Stimulated activated CD4-positive, alpha-beta T cell treated with anti-CD3 and anti-CD28 coated beads, Interleukin-2, amount 100 ng/mL, for 24 hours (primary cell): ENCODE measurements at places on chromosomes 6 and 20.

DNA sequence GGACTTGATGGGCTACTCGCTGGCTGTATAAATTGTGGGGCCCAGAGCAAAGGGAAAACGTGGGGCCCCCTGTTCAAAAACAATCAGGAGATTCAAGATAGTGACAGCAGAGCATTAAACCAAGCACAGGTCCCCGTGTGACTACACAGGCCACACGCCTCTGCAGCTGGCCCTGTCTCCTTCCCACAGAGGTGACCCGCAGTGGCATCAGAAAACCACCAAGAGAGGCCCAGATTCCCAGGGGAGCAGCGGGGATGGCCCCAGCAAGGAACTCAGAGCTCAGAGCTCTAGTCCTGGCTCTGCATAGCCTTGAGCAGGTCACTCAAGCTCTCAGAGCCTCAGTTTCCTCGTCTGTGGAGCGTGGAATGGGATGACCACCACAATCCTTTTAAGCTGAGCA is 57.6 kb downstream of the CPNE5 start:
- no peak for DNase-seq

- DNase-seq = peak; percentile 74
Observed at GRCh38 chr20:63628246-63628975, 1.5 kb upstream of the GMEB2 start.

DNA sequence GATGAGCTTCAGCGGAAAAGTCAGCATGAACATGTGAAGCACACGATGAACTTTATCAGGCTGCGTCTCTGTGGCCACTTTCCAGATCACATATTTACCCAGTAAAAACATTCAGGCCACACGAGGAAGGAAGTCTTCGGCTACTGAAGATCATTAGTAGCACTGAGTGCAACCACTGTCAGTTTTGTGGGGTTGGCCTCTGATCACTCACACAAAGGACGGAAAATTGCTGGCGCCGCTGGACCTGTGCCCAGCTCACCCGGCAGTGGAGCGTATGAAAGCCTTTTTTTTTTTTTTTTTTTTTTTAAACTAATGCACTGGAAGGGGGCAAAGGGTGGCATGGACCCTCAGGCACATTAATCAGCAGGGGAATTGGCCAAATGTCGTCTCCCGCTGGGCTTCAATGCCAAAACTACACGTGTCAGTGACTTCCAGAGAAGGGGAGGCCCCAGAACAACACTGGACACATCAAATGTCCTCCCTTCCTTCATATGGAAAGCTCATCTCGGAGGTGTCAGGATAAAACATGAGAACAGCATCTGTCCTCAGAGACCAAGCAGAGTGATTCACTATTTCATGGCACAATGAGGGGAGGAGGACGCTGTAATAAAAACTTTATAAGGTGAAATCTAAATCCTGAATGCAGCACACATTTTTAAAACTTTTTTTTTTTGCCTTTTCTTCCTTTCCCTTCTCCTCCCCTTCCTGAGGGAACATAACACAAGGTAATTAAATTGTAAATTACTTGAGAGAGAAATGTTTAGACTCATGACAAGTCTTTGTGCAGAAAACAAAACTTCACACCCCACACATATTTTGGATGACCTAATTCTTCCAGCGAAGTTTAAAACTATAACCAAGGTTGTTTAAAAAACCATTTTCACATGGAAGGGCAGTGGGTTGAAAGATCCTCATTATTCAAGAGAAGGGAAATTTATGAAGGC is 223.4 kb downstream of the FOXC1 start:
- no peak for DNase-seq

DNA sequence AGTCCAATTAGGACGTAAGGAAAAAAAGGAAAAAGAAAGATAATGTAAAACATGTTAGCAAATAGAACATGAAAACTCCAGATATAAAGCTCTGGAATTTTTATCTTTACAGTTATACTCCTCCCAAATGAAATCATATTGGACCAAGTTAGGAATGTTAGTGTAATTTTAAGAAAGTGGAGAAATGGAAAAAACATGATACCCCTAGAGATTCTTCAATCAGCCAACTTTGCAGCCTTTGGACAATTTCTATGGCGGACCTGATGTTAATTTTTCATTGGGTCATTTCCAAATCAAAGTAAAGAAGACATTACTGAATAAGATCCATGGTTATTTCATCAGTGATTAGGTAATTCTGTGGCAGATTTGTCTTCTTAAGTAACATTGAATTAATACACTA is 748.7 kb downstream of the RFPL4B start:
- no peak for DNase-seq

GRCh38 chr6:156963712-156964700 is 186.8 kb downstream of the ARID1B start:
- DNase-seq = peak; percentile 36

- DNase-seq = no peak
Observed at GRCh38 chr20:24545168-24545567, 75.7 kb downstream of the SYNDIG1 start.

- DNase-seq = no peak
Observed at GRCh38 chr6:100761841-100762240, 119.3 kb downstream of the ASCC3 start.

DNA sequence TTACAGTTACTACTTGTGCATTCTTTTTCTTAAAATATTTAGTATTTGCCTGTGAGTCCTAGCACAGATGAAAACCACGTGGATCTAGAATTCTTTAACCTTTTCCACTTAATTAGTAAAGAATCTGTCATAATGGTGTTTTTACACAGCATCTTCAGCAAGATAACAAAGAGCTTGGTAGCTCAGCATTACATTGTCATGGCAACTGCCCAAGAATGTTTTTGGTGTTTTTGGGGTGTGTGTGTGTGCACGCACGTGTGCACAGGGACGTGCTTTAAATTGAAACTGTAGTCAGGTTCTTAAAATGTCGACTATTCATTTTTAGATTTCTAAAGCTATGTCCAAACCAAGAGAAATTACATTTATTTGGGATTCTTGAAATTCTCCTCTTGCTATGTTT is 108.0 kb downstream of the FIG4 start:
- no peak for DNase-seq

GRCh38 chr6:139903411-139904157 is 529.1 kb upstream of the CITED2 start:
- no peak for DNase-seq

- no peak for DNase-seq
Observed at GRCh38 chr6:81900616-81901015, 148.1 kb upstream of the TENT5A start.

- no peak for DNase-seq
Observed at GRCh38 chr20:59571151-59571550, 33.2 kb upstream of the PHACTR3 start.

GRCh38 chr6:24621626-24622289 is 24.2 kb downstream of the KIAA0319 start:
- no peak for DNase-seq

DNA sequence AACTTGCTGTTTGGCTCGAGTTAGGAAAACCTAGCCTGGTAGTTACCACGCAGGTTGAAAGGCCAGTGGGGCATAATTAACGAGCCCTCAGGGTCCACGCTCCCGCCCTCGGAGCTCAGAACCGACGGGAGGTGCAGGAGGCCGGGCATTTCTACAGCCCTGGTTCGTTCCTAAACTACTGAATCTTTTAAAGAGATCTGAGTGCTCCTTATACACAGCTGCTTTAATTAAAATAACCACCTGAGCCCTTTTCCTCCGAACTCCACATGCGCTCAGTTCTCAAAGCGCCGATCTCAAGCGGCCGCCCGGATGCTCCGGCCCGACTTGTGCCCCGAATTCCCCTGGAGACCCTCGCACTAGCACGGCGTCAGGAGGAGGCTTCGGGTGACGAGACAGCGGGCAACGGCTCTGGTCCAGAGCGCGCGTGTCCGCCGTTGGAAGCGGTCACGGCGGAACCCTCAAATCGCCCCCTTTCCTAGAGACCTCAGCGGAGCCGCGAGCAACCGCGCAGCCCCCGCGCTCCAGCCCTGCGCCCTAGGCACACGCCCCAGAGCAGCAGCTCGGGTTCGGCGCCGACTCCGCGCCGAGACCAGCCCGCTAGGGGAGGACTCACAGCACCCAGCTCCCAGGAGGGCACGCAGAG is 397 bp downstream of the WDR27 start:
- DNase-seq = no peak

DNA sequence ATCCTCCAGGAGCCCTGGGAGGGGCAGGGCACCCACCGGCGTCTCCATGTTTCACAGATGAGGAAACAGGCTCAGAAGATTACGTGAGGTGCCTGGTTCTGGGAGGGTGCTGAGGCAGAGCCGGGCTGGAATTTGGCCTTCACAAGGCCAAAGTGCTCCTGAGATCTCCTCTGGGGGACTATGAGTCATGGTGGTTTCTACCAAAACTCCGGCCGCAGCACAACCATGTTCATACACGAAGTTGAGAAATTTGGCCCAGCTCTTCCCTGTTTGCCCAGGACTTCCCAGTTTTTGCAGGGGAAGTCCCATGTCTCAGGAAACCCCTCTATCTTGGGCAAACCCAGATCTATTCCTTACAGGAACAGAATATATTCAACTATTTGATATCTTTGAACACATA is 172.9 kb upstream of the CDYL start:
- DNase-seq = no peak

- no peak for DNase-seq
Observed at GRCh38 chr6:53918854-53919510, 124.2 kb downstream of the LRRC1 start.
